ENCODE measurements at places on chromosomes 6 and 20.
A peak's percentile ranks its signal among the peaks of the same experiment; 100 is the strongest.

- DNase-seq: no peak
These were observed 85.8 kb upstream of the TIAM2 start for GRCh38 chr6:154909311-154909710.

- DNase-seq: no peak
These were observed 4.2 kb upstream of the VARS1 start for GRCh38 chr6:31799781-31800180.

DNA sequence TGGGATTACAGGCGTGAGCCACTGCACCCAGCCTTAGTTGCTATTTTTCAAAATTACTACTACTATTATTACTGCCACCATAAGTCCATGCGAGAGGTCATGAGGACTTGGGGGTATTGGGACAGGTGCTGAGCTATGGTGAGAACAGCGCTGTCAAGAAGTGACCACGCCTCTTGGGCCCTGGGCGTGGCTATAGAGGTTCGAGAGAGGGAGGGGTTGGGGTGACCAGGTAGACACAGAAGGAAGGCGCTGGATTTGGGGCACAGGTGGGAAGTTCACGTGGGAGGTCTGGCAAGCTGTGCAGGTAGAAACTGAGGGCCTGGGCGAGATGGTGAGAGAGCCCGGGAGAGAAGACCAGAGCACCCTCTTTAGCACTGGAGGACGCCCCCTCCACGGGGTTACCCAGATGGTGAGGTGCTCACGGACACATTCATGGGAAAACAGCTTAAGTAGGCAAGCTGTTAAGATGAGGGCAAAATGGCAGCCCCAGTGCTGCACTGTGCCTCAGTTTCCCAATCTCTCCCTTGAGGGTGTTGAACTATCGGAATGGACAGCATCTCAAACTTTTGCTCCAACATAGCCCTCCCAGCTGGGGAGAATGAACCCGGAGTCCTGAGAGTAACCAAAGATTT, 61.0 kb downstream of the RAB44 start:
- DNase-seq: no peak

DNA sequence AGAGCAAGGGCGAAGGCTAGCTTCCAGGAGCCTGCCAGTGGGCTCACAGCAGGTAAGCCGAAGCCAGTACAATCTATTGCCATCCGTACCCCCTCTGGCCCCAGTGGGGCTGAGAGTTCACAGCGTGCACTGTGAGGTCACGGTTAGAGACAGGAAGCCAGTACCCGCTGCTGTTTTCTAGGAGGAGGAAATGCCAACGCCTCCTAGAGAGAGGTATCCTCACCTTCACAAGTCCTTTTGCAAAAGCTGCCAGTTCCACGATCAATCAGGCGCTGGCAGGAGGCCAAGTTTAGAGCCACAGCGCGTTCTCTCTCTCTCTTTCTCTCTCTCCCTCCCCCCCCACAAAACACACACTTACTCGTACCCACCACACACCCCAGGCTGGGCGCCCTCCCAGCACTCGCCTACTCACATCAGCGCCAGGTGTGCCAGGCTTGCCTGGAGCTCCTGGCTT, 22.5 kb downstream of the COL9A1 start:
- no peak for DNase-seq

GRCh38 chr6:71203206-71203605, 85.4 kb upstream of the OGFRL1 start:
- no peak for DNase-seq

- no peak for DNase-seq
These were observed 150.1 kb downstream of the ELOVL4 start for GRCh38 chr6:79797163-79797764.

DNA sequence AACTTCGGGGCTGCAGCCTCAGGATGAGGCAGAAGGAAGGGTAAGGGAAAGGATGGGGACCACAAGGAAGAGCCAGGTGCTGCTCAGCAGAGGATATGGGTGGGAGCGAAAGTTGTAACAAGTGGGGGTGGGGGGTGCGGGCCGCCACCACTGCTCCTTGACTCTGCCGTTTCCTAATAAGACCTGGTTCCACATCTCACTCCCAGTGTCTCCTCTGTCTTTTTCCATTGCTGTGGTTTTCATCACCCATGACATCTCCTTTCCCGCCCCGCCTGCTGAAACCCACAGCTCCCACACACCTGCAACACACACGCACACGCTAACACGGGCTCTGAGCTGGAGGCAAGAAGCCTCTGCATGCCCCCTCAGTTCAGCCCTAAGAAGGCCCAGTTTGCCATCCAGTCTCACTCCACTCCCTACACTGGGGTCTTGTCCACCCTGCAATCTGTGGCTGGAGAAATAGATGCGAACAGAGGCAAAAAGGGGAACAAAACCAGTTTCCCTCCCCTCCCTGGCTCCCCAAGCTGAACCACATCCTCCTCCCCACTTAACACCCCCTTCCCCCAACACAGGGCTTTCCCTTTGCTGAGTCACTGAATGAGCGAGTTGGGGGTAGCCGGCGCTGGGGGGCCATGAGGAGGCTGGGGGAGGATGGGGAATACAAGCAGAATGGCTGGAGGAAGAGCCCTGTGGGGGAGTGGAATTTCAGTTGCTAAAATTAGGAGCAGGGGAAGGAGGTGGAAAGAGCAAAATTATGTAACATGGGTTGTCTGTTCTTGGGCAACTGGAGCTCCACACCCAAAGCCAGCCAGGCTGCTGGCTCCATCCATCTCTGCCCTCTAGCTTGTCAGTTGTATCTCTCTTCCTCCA, 11.5 kb downstream of the NFKBIL1 start:
- DNase-seq: peak; percentile 50

- DNase-seq: peak; percentile 15
These were observed 1.1 kb upstream of the DCBLD1 start for GRCh38 chr6:117481278-117481925.

GRCh38 chr6:30678964-30679726, 6.3 kb upstream of the DHX16 start:
- DNase-seq: peak; percentile 88

- DNase-seq: no peak
These were observed 9.6 kb downstream of the DSTN start for GRCh38 chr20:17579369-17580039.

GRCh38 chr6:41371461-41371991, 36.1 kb downstream of the NCR2 start:
- no peak for DNase-seq

- DNase-seq: no peak
These were observed 6.9 kb upstream of the MANBAL start for GRCh38 chr20:37282556-37282955.

DNA sequence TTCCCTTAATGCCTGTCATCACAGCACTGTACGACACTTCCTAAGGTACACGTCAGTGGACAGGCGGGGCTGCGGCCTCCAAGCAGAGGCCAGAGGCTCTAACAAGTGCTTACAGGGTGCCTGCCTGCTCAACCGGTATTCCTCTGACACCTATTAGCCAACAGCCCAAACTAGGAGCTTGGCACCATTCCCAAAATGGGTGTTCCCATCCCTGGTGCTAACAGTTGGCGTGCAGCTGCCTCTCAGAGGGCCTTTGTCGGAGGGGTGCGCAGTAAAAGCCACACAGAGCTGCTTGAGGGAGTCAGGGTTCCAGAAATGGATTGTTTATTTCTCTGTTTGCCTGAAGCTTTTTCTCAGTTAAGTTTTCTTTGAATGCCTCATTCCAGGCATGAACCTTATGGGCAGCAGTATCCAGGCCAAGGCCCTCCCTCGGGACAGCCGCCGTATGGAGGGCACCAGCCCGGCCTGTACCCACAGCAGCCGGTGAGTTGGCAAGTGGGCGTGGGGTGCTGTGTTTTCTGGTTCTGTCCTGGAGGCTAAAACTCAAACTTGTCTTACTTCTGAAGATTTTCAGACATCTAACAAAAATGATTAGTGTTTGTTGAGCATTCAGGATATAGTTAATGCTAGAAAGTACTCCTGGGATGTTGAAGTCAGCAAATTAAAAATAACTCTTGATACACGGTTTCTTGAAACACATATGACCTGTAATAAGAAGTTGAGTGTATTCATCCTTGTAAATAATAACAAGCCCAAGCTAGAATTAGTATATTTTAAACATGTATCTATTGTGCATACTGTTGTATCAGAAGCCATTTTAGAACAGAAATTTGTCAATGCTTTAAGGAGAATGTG, 124.7 kb downstream of the TMEM242 start:
- DNase-seq: no peak

- no peak for DNase-seq
These were observed 35.2 kb downstream of the ADGB start for GRCh38 chr6:146634022-146634421.

GRCh38 chr20:12327205-12327604, 409.5 kb downstream of the BTBD3 start:
- no peak for DNase-seq

DNA sequence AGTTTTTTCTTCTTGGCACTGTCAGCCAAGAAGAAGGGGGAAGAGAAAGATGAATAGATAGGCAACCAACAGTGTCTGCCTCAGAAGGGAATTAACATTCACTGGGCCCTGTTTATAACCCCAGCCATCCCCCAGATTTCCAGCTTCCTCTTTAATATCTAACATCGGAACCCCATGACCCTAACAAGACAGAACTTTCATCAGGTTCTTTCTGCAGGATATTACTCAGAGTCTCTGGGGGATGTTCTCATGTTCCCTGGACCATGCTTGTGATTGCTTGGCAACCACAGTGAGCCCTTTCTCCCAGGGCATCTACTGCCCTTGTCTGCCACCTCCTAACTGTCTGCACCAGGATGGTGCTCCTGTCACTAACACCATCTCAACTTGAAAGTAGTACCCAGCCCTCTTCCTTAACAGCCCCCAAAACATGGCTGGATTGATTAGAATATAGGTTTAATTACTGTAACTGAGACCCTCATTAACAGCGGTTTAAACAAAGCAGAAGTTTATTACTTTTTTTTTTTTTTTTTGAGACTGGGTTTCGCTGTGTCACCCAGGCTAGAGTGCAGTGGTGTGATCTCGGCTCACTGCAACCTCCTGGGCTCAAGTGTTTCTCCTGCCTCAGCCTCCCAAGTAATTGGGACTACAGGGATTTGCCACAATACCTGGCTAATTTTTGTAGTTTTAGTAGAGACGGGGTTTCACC, 12.0 kb upstream of the PTPN1 start:
- no peak for DNase-seq

- no peak for DNase-seq
These were observed 123.3 kb upstream of the B3GAT2 start for GRCh38 chr6:71080133-71080532.

DNA sequence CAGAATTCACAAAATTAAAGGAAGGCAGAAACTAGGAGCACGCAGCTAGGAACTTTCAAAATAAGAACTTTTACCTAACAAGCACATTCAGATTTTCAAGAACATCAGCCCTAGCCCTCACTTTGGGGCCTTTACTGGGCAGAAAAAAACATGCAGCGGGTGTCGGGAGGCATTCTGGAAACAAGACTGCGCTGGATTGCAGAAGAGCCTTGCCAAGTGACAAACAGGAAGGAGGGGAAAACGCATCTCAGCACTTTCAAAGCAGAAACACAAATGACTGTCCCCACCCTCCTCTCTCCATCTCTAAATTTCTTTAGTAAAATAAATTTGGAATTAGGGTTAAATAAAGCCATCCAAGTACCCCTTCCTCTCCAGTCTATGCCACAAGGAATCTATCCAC, 74.6 kb upstream of the RREB1 start:
- DNase-seq: no peak

DNA sequence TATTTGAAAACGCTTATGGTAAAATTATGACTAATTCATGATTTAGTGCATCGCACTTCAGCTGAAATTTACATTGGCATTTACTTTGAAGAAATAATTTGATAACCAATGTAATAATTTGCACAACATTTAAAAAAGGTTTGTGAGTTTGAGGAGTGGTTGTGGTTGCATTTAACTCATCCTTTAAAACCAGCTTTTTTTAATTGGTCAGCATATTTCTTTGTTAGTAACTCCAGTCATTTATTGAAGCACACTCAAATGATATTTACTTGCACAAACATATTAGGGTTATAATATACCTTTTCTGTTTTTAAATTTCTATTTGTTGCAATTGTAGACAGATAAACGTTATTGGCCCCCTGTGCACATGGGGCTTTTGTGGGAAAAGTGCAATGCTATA, 78.1 kb upstream of the AHI1 start:
- DNase-seq: no peak

GRCh38 chr6:134714113-134714512, 235.8 kb downstream of the ALDH8A1 start:
- no peak for DNase-seq

GRCh38 chr20:63072991-63073737, 66.4 kb upstream of the BHLHE23 start:
- no peak for DNase-seq

DNA sequence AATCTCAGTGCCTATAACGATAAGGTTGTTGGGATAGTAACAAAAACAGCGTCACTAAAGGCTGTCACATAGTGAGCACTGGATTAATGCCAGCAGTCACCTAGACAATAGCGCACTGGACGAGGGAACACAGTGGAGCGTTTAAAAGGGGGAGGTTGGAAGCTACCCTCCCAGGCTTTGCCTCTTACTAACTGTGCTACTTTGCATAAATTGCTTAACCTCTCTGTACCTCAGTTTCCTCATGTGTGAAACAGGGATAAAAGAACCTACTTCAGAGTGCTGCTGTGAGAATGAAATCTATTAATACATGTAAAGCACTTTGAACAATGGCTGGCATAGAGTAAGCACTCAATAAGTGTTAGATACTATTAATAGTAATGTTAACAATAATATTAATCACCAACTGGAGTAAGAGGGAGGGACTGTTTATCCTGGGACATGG, 10.5 kb downstream of the BCL2L1 start:
- no peak for DNase-seq

DNA sequence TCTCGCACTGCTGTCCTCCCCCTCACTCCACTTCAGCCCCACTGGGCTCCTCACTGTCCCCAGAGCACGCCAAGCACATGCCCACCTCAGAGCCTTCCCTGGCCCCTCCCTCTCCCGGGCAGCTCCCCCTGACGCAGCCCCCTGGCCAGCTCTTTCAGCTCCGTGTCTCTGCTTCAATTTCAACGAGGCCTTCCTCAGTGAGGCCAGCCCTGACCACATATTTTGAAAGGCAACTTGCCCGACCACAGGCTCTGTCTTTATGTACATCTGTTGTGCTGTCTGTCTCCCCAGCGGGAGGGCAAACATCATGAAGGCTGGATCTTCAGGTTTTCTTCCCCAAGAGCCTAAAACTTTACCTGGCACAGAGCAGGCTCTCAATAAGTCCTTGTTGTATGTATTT, 44.6 kb downstream of the JPH2 start:
- DNase-seq: no peak

DNA sequence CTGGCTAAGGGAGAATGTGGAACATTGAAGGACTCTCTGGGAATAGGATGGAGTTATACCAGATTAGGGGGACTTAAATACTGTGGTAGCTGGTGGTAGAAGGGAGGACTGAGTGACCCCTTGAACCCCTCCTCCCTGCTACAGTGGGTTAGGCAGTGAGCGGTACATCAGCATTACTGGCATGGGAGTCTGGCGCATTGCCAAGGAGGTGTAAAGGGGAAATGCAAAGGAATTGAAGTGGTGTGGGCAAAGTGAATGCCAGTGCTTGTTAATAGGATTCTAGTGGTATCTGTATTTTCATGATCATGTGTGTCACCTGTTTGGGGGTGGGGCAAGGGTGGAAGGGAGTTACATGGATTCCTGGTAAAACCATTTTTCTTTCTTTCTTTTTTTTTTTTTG, 60.1 kb downstream of the GFRA4 start:
- no peak for DNase-seq

- DNase-seq: peak; percentile 35
These were observed 539 bp downstream of the TMEM200A start for GRCh38 chr6:130366107-130367005.

All from activated T-helper 1 cell treated with Interleukin-2 at 50 U/mL for 16 hours (primary cell).